ENCODE measurements at places on chromosomes 1 and 21.
A peak's percentile ranks its signal among the peaks of the same experiment; 100 is the strongest.

GRCh38 chr1:198929961-198930599 is 291.2 kb downstream of the PTPRC start:
- DNase-seq, result peak; percentile 43

DNA sequence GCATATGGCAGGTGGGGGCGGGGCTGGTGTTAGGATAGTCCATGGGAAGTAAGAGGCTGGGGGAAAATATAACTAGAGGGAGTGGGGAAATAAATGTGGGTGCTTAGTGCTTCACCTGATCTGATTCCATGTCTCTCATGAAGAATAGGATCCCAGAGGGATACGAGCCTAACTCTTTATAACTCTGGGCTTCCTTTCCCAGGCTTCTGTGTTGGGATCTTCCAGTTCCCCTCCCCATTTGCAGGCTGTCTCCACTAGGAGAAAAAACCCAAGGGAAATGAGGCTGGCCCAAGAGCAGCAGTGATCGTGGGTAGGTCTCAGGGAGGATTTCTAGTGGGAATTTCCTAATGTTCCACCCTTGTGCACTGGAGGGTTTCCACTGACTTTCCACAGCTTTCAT is 1.6 kb downstream of the KCNJ9 start:
- no peak for DNase-seq

DNA sequence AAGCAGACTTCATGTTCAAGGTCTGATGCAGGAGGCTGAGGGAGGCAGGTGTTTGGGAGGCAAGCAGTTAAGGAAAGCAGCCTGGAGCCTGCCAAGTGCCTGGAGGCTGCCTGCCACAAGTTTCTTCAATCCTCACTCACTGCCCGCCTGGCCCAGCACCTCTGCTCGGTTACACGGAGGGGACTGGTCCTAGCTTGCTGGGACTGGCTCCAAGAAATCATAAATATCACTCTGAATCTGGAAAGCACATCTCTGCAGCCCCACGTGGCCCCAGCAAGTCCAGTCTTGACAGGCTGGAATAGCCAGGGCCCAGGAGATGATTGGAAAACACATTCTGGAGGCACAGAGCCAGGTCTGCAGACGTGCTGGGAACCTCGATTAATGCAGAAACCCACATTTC is 83.9 kb downstream of the BCAR3 start:
- no peak for DNase-seq

GRCh38 chr1:33741749-33742148 is 122.1 kb upstream of the HMGB4 start:
- DNase-seq, result no peak

DNA sequence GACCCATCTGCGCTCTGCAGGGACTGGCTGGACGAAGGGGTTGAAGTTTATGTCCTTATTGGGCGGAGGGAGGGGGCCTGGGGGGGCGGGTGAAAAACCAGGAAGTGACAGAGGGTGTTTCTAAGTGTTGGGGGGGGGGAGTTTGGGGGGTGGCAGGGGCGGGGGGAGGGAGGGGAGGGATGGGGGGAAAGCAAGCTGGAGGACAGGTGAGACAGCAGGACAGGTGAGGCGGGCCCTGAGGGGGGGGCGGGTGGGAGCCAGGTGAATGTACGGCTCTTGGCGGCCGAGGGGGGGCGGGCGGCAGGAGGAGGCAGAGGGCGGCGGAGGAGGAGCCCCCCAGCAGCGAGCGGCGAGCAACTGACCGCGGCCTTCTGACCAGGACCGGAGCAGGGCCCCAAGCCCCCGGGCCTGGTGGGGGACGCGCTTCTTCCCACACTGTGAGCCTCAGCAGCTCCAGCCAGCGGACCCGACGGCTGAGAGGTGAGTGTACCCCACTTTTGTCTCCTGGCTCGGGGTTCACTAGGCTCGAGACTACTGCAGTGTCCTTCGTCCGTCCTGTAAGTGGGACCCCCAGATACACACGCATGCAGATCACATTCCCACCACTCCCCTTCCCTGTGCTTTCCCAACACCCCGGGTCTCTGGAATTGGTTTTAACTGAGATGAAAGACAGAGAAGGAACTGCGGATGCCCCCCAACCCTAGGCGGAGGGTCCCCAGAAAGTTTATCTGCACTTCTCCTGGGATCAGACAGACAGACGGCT is at the start of gene ZBTB7B:
Gene ZBTB7B (plus strand): TSS at position 339 of the 763 bp plus-strand sequence. CDS start 11,859 bp downstream, outside the sequence.
- DNase-seq, result no peak

- no peak for DNase-seq
These were observed 6.3 kb downstream of the JMJD4 start for GRCh38 chr1:227728892-227729143.

GRCh38 chr1:163298365-163298764 is 23.4 kb upstream of the NUF2 start:
- DNase-seq, result no peak

DNA sequence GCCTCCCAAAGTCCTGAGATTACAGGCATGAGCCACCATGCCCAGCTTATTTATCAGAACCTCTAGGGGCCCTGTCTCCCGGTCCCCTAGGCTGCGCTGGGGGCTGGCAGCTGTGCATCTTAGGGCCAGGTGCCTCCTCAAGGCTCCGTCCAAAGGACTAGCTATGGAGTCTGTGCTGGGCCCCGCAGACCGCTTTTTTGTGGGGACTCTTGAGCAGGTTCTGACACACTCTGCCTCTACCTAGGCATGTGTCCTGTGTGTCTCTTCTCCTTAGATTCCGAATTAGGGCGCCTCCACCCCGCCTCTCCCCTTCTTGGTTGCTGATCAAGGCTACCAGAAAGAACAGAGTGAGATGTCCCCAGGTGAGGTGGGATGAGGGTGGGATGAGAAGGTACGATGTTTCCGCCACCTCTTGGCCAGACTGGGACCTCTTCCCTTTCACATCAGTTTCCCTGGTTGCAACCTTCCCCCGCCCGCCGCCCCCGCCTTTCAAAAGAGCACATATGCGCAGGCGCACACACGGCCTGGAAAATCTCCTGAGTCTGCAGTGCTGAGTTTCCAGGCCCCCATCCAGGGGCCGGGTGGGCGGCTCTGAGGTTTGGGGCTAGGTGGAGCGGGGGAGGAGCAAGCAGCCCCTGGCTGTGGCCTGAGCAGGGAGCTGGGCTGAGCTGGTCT is 5.0 kb upstream of the PTPN7 start:
- no peak for DNase-seq

DNA sequence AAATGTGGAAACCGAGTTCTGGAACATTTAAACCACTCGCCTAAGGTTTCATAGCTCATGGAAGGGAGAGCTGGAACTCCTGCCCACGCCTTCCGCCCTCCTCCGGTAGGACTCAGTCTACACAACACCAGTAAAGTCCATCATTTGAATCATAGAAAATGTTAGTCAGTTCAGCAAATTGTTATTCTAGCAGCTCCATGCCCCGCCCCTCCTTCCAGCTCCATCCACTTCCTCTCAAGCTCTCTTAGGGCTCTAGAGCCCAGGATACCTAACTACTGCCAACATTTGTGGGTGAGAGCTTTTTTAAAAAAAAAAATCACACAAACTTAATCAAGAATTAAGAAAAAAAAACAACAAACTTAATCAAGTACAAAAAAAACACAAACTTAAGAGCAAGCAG is 121.8 kb downstream of the TBX15 start:
- no peak for DNase-seq

- no peak for DNase-seq
These were observed 6.7 kb downstream of the EFNA4 start for GRCh38 chr1:155070158-155070621.

DNA sequence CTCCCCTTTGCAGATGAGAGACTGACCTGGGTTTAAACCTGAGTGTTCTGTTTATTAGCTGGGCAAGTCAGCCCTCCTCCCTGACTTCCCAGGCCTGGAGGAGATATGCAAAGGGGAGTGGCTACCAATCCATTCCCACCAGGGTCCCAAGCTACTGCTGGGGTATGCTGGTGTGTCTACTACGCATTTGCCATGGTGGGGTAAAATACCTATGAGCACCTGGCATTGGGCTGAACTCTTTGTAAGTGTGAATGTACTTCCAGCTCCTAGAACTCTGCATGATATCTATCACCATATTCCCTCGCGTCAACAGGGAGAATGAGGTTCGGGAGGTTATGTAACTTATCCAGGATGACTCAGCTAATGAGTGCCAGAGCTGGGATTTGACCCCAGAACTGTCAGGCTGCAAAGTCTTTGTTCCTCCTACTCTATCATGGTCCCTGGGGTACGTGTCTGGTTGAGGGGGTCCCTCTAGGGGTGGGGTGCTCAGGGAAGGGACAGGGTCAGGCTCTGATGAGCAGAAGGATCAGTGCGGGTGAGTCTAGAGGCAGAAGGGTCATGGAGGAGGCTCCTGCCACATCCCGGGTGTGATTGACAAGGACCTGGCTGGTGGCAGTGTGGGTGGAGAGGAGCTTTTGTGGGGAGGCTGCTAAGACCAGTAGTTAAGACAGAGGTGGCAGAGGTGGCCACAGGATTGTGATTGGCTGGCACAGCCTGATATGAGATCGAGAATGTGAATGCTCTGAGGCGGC is 16.7 kb downstream of the AMPD2 start:
- DNase-seq, result no peak

DNA sequence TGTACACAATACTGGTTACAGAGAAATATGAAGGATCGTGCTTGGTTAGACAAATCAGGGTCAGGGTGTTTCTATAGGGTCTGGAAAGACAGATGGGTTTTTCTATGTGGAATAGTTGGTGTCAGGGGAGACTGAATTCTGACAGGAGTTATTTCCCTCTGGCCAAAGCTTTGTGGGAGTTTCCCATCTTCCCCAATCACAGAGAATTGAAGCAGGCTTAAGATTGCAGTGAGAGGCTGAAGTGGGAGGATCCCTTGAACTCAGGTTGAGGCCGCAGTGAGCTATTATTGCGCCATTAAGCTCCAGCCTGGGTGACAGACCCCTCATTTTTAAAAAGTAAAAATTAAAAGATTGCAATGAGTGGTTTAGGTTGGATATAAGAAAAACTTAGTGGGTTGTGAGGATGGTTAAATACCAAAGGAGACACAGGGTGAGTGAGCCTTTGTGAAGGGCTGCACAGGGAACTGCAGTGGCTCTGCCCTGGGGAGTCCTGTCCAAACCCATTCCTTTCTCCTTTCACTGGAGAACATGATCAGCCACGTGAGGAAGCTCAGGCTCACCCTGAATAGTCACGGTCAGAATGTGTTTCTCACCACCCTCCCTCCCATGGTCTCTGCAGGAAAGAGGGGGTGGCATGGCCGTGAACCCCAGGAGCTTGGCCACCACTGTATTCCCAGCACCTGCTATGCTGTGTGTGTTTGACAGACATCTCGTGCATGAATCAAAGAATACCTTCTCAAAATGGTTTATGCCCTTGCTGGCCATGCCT is 101.2 kb downstream of the INTS7 start:
- no peak for DNase-seq

DNA sequence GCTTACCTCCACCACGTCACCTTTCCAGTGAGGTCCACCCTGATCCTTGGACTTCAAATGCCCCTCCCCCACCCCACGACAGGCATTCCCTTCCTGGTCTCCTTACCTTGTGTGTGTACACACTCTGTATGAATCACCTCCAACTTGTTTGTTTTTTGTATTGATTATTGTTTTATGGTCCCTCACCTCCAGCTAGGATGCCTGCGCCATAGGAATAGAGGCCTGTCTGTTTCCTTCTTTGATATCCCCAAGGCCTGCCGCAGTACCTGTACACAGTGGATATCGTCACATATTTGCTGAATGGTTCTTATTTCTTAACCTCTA is 219.6 kb upstream of the POU3F1 start:
- DNase-seq, result no peak

DNA sequence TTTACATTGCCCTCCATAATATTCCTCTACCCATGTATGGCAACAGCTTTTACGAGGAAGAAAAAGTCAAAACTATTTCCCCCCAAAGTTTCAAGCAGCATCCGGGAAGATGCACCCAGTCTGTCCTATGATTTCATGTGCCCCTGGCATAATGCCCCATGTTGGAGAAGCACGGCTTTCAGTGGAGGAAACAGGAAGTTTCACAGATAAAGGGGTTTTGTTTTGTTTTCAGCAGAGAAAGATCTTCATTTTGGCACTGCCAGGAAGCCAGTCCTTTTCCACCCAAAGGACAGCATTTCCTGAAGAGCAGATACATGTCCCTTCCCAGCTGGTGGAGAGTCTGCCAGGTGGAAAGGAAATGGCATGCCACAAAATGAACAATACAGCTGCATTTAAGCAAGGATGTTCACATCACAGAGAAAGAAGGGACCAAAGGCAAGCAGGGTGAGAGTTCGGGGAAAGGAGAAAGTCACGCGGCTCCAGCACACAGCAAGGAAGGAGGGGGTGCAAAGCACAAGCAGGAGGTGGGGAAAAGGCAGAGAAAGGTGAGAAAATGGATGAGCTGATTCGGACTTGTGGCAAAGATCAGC is 95.3 kb upstream of the HIVEP3 start:
- DNase-seq, result no peak

- no peak for DNase-seq
These were observed 303.6 kb downstream of the LMO4 start for GRCh38 chr1:87632232-87632631.

GRCh38 chr1:100340494-100340893 is 11.8 kb upstream of the CDC14A start:
- DNase-seq, result no peak

- DNase-seq, result no peak
These were observed 41.2 kb upstream of the CR1L start for GRCh38 chr1:207603777-207604176.

GRCh38 chr1:159897962-159898361 is 2.0 kb downstream of the CFAP45 start:
- peak; percentile 17 for DNase-seq

DNA sequence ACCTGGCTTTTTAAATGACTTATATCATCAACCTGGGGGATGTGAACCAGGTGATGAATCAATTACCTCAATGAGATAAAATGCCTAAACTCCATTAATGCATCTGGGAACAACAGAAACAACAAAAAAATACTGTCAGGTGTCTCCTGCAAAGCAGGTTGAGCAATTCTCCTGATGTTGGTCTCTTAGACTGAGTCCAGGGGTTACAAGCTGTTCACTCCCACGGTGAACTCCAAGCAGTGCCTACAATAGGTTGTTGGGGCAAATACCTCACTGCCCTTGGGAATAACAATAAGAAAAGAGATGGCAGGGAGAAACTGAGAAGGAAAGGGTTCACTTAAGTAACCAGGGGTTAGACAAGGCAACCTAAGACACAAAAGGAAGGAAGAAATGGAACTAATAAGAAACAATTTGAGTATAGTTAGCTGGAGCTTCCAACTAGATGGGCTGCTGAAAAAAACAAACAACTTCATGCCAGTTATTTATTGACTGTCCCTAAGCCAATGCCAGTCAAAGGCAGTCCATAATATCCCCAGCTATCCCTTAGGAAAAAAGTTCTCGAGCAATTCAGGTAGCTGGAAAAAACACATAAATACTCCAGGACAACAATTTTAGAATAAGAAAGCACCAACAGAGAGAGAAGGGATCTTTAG is 97.6 kb upstream of the MAGI3 start:
- no peak for DNase-seq

DNA sequence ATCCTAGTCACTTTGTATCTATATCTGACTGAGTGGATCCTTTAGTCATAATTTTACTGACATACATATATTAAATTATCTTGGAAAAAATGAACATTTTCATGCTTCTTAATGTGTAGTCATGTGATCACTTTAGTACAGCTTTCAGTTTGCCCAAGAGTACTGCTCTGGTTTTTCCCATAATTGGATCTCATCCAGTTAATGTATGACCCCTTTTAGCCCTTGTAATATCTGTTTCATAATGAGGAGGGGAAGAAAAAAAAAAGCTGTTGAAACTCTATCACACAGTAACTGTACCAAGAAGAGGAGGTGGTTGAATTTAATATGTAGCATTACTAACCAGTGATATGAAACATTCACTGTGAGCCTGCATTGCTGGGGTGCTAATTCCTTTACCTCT is 328.7 kb downstream of the PTPRC start:
- DNase-seq, result no peak

- no peak for DNase-seq
These were observed 442.8 kb downstream of the SETD4 start for GRCh38 chr21:35617491-35617890.

GRCh38 chr1:78176448-78176847 is 130.7 kb downstream of the GIPC2 start:
- no peak for DNase-seq

Data from CD4-positive, alpha-beta T cell treated with Interleukin-21 for 1 hour (primary cell).